ENCODE measurements at places on chromosomes 11 and 22.

GRCh38 chr11:12784987-12785386 is 110.8 kb downstream of the TEAD1 start:
- DNase-seq = no peak

GRCh38 chr11:67608486-67608885 is 1.8 kb downstream of the NDUFV1 start:
- DNase-seq = no peak

DNA sequence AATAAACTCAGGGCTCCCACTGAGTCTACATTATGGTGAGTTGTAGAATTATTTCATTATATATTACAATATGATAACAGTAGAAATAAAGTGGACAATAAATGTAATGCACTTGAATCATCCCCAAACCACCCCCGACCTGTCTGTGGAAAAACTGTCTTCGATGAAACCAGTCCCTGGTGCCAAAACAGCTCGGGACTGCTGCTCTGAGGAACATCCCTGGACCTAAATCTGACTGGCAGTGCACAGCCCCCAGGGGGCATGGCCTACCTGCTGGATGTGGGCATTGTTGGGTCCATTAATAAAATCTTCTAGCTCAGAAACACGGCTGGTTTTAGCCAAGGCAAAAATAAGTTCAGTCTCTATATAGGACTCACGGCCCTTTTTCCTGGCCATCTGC is 29.3 kb upstream of the SLC25A1 start:
- DNase-seq = no peak

DNA sequence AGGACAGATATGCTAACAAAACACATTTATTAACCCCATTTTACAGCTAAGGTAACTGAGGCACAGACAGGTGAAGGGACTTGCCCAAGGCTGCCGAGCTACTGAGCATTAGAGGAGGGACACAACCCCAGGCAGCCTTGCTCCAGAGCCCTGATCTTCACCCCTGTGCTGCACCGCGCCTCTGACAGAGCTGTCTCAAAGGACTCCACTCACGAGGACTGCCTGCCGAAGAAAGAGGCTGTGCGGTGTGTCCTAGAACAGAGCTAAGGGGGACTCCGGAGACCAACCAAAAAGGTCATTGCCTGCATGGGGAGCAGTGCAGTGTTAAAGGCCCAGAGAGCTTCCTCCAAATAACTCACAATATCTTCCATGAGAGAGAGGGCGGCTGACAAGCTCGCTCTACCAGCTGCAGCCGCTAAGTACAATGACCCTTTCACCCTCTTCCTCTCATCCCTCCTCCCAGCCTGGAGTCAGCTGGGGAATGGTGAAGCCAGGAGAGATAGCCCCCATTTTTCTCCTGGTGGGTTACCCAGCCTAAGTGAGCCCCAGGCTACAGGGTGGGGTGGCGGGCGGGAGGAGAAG is 119.2 kb downstream of the DSCAML1 start:
- no peak for DNase-seq

DNA sequence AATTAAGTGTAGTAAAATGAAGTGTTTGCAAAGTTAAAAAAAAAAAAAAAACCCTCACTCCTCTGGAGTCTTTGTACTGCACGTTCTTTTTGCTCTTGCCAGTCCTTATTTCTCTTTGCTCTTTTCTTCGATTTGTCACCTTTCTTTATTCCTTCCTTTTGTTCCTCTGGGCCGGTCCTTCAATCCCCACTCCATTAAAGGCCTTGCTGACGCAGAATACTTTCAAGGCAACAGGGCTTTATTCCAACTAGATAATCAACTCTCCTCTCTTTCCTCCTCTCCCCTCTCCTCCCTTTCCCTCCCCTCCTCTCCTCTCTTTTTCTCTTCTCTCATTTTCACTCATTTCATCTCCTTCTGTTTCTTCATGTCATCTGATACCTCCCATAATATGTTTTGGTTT is 138.2 kb upstream of the NTM start:
- no peak for DNase-seq

- no peak for DNase-seq
Observed at GRCh38 chr22:47943729-47944700, 1181.6 kb downstream of the TBC1D22A start.

DNA sequence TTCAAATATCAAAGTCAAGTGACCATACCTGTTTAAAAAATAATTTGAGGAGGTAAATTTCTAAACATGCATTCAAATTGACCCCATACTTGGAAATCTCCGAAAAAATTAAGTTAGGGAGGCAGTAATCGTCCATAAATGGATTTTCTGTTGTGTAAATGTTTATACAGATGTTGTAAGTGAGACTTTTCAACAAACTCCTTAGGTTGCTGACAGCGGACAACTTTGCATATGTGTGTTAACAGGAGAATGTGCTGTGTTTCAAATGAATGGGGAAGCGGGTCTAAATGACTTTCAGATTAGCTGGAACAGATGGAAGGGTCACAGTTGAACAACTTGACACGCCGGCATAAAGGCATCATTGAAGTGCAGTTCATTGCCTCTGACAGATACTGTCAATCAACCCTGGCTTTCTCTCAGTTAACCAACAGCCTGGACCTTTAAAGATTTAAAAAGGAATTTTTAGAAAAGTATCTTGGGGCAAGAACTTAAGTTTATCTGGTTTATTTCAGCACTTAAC is 98.2 kb upstream of the DBX1 start:
- DNase-seq = no peak

- no peak for DNase-seq
Observed at GRCh38 chr11:72529068-72529467, 94.7 kb upstream of the CLPB start.

DNA sequence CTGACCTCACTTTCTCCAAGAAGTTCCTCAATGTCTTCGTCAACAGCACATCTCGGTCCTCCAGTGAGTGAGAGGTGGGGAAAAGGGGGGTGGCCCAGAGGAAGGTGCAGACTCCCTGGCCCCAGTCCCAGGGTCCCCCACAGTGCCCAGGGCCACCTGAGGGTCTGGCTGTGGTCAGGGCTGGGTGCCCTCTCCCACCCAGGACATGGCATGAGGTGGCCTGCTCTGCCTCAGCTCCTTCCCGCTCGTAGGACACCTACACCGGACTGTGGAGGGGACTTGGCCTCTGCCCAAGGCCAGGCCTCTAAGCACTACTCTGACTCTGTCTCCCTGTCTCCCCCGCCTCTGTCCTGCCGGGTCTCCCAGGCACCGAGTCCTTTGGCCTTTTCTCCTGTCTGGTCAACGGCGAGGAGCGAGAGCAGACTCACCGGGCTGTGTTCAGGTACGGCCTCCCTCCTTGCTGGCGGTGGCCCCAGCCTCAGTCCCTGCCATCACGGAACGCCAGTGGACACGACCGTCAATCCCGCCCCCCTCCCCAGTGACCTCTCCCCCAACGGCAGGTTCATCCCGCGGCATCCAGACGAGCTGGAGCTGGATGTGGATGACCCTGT is 4.5 kb downstream of the MAPK8IP2 start:
- no peak for DNase-seq

DNA sequence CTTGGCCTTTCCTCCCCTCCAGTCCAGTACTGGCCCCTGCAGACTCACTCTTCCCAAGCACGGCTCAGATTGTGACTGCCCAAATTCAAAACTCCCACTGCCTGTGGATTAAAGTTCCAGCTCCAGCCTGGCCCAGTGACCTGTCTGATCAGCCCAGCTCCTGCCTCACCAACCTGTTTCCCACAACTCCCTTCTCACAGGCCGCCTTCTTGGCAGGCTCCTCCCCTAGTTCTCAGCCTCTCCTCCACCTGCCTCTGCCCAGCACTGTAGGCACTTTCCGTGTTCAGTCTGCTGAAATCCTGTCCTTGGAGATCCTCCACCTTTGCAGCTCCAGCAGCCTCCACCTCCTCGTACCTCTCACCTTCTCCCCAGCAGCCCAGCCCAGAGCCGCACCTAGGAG is 68.6 kb downstream of the MICAL2 start:
- DNase-seq = no peak

GRCh38 chr11:64093233-64094039 is 57.7 kb downstream of the FLRT1 start:
- no peak for DNase-seq

DNA sequence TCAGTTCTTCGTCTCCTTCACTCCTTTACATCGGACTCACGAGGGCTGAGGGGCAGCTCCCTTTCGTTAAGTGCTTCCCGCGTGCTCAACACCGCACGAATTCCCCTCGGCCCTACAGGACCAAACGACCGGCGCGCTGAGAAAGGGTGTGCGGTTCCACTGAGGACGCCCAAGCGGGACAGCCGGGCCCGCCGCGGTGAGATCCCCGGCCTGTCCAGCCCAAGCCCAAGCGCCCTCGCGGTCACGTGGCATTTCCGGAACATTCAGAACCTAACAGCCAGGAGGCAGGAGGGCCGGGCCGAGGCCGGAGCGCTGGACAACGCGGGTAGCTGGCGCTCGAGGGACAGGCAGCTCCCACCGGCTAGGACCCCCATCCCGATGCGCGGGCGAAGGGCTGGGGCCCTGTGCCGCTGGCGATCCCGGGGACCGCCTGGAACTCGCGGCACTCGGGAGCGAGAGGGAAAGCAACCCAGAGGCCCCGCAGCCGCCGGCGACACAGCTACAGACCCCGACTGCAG is 737 bp upstream of the STIP1 start:
- DNase-seq = no peak

- no peak for DNase-seq
Observed at GRCh38 chr11:47127213-47127612, 49.5 kb downstream of the ARFGAP2 start.

- no peak for DNase-seq
Observed at GRCh38 chr11:114359342-114359741, 41.0 kb downstream of the C11orf71 start.

GRCh38 chr11:35619116-35619854 is 1.0 kb downstream of the FJX1 start:
- no peak for DNase-seq

- DNase-seq = no peak
Observed at GRCh38 chr11:16727806-16728205, 10.6 kb upstream of the C11orf58 start.

DNA sequence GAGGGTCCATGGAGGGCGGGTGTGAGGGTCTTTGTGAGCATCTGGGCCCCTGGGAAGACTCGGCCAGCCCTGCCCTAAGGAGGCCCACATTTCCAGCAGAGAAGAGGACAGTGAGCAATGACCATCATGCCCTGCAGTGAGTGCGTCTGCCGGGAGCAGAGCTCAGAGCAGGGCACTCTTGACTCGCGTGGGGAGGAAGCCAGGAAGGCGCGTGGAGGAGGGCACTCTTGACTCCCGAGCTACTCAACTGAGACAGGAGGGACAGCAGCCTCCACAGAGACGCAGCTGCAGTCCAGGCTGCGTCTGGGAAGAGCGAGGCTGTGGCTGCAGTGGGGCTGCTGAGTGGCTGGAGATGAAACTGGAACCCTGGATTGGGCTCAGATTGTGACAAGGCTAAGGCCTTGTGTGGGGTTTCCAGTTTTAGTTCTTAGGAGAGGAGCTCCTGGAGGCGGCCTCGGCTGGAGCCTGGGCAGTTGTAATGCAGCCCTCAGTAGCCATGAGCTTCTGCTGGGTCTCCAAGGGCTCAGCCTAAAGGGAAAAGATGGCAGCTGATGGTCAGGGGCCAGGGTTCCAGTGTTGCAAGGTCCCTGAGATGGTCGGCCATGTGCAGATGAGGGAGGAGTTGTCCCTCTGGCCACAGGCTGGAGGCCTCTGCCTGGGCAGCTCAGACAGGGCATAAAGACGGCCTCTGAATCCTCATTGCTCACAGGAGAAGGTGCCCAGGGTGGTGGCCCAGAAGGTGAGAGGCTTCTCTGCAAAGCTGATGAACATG is 264.7 kb upstream of the B3GAT1 start:
- DNase-seq = no peak

DNA sequence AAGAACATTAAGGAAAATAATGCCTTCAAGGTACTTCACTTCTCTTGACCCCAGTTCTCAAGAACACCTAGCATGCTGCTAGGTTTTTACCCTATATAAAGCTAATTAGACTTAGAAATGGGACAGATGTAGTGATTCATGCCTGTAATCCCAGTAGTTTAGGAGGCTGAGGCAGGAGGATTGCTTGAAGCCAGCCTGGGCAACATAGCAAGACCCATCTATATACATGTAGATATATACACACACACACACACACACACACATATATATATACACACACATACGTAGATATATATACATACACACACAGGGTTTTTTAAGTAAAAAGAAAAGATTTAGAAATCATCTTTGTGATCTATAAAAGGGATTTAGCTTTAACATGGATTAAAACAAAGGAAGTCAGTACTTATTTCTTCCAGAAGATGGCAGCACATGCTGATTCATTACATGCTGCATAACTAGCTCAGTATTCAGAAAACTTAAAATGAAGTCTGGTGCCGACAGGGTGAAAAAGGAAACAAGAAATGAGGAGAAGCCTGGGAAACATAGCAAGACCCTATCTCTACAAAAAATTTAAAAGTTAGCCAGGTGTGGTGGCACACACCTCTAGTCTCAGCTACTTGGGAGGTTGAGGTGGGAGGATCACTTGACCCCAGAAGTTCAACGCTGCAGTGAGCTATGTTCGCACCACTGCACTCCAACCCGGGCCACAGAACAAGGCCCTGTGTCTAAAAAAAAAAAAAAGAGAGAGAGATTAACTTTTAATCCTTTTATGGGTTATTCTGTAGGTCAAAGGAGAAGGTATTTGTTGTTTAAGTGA is 28.5 kb upstream of the RBX1 start:
- no peak for DNase-seq

DNA sequence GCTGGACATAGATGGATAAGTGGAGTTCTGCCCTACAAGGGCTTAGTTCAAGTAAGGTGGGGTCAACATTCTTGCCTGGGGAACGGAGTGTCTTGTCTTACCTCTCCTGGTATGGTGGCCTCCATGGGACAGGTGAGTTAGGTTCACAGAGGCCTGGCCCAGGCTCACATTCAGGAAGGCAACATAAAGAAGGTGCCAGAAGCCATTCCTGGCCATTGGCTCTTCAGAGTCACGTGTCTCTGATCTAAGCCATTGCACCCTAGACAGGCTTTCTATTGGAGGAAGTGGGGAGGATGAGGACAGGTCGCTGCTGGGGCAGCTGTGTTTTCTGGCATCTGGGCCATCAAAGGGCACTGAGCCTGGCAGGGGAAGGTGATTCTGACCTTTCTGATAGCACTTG is 14.8 kb downstream of the LMO2 start:
- DNase-seq = no peak
